Stimulated activated CD4-positive, alpha-beta T cell treated with anti-CD3 and anti-CD28 coated beads, Interleukin-2, amount 100 ng/mL, for 48 hours (primary cell): ENCODE measurements at places on chromosomes 7 and 10.

GRCh38 chr7:5183155-5183554 is 6.9 kb upstream of the WIPI2 start:
- no peak for DNase-seq

GRCh38 chr7:73423519-73424488 is 9.8 kb upstream of the FZD9 start:
- DNase-seq = no peak

DNA sequence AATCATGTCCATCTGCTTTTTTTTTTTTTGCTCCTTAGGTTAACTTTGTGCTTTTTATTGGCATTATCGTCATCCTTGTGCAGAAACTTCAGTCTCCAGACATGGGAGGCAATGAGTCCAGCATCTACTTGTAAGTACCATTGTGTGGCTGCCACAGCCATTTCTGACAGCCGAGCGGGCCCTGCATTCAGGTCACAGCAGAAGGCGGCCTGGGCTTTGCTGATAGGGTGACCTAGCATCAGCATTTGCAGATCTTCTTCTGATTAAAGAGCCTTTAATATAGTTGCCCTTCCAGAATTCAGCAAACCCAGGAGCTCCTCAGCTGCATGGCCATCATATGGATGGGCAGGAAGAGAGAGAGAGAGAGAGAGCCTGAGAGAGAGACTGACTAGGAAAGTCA is 40.5 kb downstream of the ADCYAP1R1 start:
- no peak for DNase-seq

GRCh38 chr7:137287651-137288258 is 55.8 kb downstream of the PTN start:
- DNase-seq = no peak

DNA sequence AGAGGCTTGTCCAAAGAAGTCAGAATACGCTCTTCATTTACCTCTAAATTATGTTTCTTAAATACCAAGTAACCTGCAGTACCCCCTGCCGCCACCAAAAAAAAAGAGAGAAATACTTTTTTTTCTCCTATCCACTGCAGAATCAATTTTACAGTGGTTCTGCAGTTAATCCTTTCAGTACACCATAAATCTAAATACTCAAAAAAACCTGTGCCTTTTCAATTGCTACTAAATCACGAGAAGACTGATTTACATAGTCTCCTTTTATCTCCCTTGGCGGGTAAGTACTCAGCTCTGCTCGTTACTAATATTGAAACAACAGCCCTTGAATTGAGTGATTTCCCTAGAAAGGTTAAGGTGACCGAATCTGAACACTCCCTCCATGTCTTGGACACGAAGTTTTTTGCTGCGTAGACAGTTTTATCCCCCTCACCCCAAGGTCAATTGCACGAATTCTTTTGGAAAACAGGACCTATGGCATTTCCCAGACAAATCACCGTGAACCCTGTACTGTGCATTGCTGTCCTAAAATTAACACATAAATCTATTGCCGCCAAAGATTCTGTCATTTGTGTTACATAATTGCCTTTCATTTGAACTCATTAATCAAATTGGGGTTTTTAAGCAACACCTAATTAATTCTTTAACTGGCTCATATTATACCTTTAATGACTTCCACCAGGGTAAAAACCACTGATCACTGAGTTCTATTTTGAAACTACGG is 512 bp upstream of the VIM start:
- DNase-seq = no peak

DNA sequence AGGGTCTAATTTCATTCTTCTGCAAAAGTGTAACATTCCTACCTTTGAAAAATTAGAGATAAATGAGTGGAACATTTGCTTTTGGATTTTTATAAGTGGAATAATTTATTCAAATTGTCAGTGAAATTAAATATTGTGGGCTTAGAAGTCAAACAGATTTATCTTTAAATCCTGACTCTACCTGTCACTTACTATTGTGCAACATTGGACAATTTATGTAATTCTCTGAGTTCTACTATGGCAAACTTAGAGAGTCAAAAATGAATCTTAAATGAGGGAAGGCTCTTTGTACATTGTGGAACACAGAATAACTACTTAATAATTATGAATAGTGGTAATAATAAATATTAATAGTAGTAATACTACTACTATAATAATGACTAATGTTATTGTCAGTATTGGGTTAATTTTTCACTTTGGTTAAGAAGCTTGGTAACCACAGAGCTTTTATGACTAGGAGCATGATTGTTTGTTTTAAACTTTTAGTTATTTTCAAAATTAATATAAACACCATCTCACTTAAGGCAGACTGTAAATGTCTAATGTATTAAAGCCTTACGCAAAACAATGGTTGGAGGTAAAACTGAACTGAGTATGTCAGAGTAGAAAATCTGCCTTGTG is 70.0 kb downstream of the PRKG1 start:
- DNase-seq = no peak

GRCh38 chr10:73247509-73248258 is 629 bp upstream of the DNAJC9 start:
- no peak for DNase-seq

GRCh38 chr7:159136442-159136841 is 8.2 kb downstream of the VIPR2 start:
- DNase-seq = no peak

DNA sequence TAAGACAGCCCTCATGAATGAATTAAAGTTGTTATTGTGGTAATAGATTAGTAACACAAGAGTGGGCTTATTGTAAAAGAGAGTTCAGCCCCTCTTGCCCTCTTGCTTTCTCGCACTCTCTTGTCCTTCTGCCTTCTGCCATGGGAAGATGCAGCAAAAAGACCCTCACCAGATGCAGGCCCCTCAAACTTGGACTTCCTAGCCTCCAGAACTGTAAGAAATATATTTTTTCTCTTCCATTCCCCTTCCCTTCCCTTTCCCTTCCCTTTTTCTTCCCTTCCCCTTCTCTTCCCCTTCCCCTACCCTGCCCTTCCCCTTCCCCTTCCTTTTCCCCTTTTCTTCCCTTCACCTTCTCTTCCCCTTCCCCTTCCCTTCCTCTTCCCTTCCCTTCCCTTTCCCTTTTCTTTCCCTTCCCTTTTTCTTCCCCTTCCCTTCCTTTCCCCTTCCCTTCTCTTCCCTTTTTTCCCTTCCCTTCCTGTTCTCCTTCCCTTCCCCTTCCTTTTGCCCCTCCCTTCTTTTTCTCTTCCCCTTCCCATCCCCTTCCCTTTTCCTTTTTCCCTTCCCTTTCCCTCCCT is 55.6 kb upstream of the TMEM248 start:
- no peak for DNase-seq

- no peak for DNase-seq
These were observed 18.0 kb downstream of the SLC25A13 start for GRCh38 chr7:96303686-96304443.

- DNase-seq = no peak
These were observed 110.9 kb downstream of the SGMS1 start for GRCh38 chr10:50512743-50513416.

- no peak for DNase-seq
These were observed 161.3 kb downstream of the KLF6 start for GRCh38 chr10:3623746-3624145.

- DNase-seq = no peak
These were observed 26.9 kb downstream of the AHR start for GRCh38 chr7:17325364-17325763.

DNA sequence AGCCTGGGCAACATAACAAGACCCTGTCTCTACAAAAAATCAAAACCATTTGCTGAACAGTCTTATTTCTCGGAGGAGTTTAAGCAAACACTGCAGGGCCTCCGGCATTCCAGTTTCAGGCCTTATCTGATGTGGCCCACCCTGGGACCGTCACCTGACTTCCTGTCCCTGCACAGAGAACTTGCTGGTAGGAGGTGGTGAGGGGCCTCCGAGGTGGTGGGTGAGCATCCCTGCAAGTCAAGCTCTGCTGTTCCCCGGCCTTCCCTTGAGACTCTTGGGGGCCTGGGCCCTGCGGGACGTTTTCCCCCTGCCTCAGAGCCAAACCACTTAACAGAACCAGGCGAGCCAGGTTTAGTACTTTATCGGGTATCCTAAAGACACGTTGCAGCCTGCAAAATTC is 44.5 kb upstream of the AP5Z1 start:
- no peak for DNase-seq

- no peak for DNase-seq
These were observed 4.1 kb downstream of the SPAM1 start for GRCh38 chr7:123929107-123929506.

GRCh38 chr10:84634636-84635035 is 306.2 kb downstream of the CCSER2 start:
- no peak for DNase-seq

DNA sequence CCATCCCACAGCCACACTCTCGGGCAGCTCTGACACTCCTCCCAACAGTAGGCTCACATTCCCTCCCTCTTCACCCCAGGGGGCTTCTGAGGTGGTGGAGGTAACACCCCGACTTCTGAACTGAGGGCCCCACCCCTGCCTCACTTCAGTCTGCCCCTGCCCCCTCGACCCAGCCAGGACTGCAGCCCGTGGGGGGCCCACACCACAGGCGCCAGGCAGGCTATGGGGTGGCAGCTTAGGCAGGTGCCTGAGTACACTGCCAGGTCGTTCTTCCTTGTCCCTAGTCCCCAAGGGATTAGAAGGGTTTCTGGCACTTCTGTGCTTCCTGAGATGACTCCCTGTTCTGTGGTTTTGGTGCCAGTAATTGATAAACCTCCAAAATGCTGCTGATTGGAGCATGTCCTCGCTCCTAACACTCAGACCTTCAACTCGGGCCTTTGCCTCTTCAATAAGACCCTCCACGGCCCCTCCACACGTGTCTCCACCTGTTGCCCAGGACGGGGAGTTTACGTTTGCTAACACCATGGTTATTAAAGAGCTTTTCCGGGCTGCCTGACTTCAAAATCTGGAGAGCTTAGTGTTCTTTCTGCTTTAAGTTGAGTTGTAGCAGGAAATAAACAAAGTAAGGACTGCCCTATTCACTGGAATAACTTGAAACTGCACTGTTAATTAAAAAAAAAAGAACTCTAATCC is 23.8 kb upstream of the LARP4B start:
- DNase-seq = no peak

GRCh38 chr7:4386190-4386589 is 295.9 kb upstream of the FOXK1 start:
- no peak for DNase-seq

- DNase-seq = no peak
These were observed 255.9 kb downstream of the ANKRD30A start for GRCh38 chr10:37381271-37381670.

DNA sequence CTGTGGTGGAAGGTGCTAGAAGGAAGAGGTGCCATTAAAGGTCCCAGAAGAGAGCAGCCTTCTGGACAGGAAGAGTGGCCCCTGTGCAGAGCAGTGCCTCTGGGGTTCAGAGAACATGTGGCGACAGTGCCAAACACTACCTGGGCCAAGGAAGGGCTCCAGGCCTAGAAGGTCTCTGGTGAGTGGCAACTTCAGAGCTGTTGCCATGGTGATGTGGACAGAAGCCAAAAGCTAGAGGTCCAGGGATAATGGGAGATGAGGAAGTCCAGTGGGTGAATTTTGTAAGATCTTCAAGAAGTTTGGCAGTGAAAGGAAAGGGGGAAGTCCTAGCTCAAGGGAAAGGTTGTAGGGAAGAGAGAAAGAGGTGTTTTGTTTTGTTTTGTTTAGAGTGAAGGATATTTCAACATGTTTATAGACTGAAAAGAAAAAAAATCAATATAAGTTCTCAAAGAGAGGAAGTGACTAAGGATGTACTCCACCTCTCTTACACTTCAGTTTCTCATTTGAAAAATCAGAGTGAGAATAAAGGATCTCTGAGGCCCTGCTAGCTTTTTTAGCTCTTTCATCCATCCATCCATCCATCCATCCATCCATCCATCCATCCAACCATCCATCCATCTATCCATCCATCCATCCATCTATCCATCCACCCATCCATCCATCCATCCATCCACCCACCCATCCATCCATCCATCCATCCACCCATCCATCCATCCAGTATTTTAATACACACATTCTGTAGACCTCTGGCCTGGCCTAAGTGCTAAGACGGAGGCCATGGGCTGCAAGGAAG is 77.1 kb upstream of the DUSP5 start:
- no peak for DNase-seq

DNA sequence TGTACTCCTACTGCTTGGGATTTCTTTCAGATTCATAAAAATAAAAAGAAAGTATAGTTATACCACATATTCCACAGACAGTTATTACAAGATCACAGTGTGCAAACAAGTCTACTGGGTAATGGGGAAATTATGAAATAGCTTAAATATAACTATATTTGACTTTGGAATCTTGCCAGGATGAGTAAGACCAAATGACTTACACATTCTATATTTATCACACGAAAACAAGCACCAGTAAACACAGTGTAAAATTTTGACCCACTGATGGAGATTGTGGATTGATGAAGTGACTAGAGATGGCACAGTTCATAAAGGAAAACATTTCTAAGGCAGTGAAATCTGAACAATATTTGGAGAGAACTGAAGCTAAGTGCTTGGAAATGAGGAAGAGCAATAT is 339.7 kb downstream of the THSD7A start:
- DNase-seq = no peak

- DNase-seq = no peak
These were observed 405.5 kb upstream of the C7orf33 start for GRCh38 chr7:148185041-148185440.

DNA sequence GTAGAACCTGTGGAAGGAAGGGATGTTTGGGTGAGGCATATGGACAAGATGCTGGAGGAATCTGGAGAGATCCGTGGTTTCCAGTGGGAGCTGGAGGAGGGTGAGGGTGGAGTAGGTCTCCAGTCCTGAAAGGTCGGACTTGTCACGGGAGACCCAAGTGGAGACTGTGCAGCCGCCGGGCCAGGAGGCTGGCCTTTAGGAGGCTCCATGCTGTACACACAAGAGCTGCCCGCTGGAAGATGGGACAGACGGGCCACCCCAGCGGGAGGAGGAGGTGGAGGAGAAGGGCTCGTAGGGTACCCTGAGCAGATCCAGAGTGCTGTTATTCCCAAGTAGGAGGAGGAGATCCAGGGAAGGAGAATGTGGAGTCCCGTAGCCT is 106.7 kb downstream of the NKX6-2 start:
- DNase-seq = no peak

DNA sequence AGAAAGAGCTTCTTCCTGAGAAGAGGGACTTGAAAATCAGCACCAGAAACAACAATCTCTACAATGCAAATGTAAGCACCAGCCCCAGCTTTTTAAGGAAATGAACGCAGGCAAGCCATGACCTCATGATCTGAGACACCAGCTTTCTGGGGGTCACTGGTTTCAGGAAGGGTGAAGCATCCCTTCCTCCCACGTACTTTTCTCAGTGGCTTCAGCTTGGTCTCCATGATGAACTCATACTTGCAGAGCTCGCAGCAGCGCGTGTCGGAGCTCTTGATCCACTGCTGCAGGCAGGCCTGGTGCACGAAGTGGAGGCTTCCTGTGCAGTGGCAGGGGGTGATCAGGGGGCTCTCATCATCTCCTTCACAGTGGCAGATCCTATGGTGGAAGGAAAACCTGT is 87.0 kb downstream of the ALOX5 start:
- no peak for DNase-seq

DNA sequence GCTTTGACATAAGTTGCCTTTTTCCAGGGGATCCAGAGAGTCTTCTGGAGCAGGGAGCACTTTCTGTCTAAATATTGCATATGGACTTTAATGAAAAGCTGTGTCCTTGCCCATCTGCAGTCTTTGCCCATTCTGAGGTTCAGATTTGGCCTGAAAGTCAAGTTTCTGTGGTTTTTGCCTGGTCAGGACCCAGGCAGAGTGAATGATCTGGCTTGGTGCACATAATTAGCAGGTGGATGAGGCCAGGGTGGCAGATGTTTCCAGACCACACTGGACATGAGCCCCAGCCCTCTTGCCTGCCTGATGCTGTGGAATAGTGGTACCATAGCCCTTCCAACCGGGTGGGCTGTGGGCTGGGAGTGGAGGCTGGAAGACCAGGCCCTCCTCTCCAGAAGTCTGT is 11.0 kb downstream of the HECW1 start:
- DNase-seq = no peak
